T-helper 1 cell (primary cell): ENCODE measurements at places on chromosomes 1 and 21.

DNA sequence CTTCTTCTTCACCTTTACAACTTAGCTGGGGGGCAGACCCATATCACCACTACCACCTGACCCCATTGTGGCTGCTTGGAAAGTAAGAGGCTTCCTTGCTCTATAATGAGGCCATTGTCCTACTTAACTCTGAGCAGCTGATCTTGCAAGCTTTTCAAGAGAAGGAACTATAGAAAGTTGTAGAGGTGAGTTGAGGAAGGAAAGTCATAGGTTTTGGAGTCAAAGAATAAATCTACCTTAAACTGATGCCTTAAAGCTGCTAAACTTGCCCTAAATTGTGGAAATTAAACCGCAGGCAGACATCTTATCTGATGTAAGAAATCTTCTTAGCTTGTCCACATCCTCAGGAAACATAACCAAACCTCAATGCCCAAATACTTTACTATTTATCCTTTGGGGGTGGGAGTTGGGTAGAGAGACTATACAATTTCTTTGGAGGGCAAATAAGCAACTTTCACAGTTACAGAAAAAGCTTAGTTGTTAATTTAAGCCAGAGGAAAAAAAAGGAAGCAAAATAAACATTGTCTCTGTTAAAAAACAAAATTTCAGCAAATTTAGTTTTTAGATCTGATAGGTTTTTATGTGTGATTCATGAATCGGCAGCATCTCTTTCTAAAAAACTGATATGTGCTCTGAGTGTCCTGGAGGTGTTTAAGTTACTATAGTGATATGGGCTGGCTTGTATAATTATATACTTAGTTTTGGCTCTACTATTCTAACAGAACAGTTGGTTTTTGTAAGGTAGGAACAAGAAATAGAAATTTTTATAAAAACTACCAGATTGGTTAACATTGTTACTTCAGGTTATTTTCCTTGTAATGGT is 4.7 kb downstream of the IL23R start:
- DNase-seq, result no peak

DNA sequence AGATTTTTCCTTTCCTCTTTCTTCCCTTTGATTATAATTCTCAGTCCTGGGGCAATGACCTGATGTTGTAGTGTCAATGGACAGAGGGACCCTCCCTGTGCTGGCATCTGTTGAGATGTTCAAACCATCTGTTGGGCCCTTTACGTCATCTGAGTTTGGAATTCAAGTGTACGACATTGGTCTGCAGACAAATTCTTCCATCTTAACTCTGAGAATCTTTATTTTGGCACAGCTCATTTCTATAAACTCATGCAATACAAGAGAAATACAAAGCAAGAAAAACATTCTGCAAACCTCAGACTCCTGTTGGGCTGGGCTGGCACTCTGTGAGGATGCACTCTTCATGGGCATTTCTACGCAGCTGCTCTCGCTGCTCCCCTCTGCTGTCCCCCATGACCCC is 54.2 kb downstream of the IFI44 start:
- DNase-seq, result no peak

DNA sequence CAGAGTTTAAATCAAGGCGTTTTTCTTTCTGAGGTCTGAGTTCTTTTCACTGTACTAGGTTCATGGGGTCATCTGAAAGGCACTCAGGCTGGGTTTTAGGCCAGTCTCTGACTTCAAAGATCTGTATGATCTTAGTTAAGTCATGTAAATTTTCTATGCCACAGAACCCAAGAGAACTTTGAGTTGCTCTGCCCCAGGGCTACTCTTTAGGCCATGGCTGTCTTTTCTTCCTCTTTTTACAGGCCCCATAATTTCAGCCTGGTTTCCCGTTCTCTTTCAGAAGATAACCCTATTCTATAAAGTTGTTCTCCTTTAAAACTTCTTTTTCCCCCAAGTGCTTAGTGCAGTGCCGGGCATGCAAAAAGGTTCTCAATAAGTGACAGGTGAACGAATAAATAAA is 26.1 kb downstream of the METTL13 start:
- DNase-seq, result no peak

DNA sequence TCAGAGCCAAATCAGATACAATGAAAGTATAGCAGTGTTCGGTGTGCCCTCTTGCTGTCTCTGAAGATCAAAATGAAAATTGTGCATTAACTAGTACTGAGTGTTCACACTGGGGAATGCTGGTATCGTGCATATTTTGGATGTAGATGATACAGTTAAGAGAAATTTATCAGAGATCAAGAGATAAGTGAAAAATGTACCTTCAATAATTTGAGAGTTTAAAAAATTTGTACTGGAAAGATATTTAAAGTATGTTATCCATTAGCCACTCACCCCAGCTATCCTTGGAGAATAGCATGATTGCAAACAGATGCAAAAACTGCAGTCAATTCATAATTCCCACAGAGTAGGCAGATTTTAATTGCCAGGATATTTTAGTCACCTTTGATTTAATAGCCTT is 56.4 kb downstream of the GREM2 start:
- DNase-seq, result no peak

GRCh38 chr1:220367833-220368232 is 95.6 kb upstream of the RAB3GAP2 start:
- no peak for DNase-seq

DNA sequence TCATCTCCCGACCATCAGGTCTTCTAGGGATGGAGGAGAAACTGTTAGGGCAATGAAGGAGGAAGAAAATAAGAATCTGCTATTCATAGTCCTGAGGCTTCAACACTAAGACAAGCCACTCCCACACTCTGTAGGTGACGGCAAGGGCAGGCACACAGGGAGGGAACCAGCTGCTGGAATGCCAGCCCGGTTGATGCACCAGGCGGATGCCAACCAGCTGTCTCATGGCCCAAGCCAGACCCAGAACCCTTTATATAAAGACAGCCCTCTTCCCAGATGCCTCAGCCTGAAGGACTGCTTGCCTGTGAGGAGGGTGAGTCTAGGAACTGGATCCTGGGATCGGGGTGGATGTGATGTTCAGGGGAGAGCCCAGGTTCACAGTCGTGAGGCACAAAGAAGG is at the start of gene KPRP:
TSS of gene KPRP (plus strand) at position 279 of the 400 bp plus-strand sequence. CDS start 1,564 bp downstream, outside the sequence.
- no peak for DNase-seq

DNA sequence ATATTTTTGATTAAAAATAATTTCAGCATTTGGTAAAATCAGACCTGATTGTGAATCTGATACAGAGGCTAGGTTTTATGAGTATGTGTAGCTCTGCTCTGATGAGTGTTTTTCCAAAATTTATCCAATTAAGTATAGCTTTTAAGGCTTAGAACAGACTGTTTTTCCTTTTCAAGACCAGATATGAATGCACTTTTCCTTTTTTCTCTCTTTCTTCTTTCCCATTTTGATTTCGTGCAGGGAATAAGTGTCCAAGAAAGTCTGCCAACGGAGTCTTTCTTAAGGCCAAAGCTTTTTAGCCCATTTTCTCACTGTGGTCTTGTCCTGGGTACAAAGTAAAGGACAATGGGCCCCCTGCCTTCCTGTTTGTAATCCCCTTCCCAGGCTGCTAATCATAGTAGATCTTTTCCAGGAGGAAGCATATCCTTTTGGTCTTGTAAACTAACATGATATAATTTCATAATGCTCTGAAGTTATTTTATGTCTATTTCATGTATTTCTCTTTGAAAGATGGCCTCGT is 2.9 kb downstream of the KIF1B start:
- DNase-seq, result no peak

- no peak for DNase-seq
Observed at GRCh38 chr1:165508291-165508690, 35.5 kb upstream of the LRRC52 start.

DNA sequence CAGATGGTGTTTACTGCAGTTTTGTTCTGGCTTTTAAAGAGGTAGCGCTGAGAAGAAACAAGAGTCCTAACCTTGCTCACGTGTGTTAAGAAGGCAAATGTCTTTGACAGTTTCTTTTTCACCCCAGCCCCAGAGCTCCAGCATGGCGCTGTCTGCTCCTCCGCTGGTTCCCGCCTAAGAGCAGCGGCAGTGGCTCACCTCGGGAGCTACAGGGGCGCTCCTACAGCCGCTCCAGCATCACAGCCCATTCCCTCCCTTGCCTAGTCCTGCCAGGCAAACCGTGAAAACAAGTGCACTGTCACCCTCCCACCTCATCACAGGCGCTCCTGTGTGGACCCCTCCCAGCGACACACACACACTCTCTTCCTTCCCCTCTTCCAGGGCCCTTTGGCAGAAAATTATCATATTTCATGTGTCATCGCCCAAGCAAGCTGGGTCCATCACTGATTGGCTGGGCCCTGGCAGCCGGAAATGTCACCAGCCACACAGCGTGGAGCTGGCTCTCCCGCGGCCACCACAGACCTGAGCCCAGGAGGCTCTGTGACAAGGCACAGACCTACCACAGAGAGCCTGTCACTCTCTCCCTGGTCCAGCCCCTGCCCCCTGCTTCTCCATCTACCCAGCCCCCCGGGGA is 1.2 kb upstream of the HIVEP3 start:
- DNase-seq, result peak; percentile 94

DNA sequence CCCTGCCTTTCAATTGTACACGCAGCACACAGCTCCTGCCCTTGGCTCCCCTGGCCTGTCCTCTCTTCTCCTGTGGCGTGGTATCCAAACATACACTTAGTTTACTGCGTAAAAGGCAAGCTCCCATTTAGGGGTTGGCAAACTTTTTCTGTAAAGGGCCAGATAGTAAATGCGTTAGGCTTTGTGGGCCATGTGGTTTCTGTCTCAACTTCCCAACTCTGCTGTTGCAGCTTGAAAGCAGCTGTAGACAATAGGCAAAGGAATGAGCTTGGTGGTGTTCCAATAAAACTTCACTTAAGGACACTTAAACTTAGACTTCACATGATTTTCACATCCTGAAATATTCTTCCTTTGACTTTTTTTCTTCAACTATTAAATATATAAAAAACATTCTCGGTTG is 63.3 kb downstream of the RHOU start:
- no peak for DNase-seq

- DNase-seq, result no peak
Observed at GRCh38 chr21:42125571-42126544, 54.7 kb downstream of the UMODL1 start.

DNA sequence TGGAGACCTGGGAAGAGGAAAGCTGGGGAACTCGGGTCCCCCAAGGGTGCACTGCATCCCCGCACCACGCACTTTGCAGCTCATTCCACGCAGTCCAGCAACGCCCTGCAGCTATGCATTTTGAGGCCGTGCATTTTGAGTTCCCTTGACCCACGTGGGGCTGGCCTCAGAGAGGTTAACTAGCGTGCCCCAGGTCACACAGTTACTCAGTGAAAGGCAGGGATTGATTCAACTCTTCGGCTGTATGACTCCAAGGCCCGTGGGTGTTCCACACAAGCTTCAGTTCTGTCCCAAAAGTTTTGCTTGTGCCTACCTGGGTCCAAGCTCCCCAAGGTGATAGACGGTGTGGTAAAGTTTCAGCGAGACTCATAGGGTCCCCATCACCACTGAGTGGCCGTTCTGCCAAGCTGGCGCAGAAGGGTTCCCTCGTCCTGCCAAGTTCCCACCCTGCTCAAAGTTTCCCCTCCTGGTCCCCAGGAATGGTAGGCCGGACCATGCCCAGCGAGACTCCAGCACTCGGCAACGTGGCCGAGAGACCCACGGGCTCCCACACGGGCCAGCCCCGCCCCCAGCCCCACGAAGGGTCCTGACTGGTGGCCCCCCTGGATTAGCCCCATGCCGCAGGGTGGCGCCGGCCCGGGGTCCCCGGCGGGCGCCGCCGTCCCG is 611 bp downstream of the HSPG2 start:
- DNase-seq, result no peak

DNA sequence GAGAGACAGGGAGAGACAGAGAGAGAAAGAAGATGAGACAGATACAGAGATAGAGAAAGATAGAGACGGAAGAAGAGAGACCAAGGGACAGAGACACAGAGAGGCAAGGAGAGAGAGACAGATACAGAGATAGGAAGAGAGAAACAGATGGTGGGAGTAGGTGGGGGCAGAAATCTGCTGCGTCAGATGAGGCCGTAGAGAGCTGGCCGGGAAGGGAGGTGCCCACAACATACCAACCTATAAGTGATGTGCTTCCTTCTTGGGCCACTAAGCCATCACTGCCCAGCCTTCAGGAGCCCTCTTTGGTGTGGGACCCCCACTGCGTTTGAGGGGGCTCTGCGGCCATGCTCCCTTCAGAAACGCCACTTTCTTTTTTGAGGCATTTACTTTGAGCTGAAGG is 307.6 kb upstream of the VAMP3 start:
- no peak for DNase-seq

DNA sequence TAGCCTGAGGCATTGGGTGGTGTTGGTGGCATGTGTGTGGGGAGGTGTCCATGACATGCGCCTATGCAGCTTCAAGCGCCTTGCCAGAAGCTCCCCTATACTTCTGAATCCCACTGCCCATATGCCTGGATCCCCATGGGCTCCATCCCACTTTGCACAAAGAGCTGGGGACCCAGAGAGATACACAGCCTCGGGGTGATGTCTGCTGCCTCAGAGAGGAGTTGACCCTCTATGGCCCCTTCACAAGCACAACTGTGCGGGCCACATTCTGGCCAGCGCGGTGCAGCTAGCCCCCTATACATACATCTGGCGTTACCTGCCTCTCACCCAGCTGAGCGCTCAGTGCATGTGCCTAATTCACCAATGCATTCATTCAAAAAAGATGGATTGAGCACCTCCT is 9.6 kb upstream of the PTPRF start:
- DNase-seq, result no peak

DNA sequence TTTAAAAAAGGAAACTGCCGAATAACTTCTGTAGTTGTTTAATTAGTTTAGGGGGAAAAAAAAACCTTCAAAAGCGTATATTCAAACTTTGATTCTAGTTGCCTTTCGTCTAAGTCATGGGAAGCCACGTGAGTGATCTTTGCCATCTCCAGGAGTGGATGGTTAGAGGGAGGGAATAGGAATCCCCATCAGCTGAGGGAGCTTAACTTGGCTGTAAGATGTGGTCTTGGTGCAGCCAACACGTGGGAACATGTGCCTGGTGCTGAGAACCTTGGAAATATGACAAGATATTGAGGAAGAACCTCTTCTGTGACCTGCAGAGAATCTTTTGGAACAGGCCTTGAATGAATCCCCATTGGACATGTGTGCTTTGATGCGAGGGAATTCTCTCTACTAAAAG is 1.7 kb downstream of the BACE2 start:
- DNase-seq, result no peak

- DNase-seq, result no peak
Observed at GRCh38 chr1:14246471-14246870, 352.0 kb upstream of the KAZN start.

DNA sequence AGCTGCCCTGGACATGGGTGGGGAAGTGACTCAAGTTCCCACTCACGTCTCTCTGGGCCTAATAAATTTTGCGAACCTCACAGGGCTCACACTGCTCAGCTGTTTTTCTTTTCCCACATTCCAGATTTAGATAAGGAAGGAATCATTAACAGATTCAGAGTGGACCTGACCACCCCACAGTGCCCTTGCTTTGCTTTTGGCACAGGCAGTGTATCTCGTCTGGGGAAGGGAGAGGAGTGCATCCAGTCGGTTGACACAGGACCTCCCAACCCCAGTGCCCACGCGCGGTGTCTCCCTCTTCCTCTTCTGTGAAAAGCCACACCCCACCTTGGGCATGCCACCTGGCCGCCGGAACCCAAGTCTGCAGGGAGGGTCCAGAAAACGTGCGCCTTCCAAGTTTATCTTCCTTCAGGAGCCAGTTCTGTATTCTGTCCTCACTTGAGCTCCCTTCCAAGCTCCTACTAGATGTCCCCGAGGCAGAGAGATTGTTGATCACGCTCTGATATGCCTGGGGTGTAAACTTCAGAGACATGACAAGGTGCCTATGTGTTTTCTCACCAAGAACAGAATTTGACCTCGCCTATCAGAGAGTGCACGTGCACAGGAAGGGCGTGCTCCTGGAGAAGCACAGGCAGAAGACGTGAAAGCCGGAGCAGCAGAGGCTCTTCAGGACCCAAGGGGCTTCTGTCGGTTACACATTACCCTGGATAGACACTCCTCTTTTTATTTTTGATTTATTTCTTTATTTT is 9.5 kb upstream of the SLC2A5 start:
- DNase-seq, result no peak

GRCh38 chr1:97128426-97128825 is 406.8 kb downstream of the PTBP2 start:
- DNase-seq, result no peak
